ENCODE measurements at places on chromosomes 3 and 15.

DNA sequence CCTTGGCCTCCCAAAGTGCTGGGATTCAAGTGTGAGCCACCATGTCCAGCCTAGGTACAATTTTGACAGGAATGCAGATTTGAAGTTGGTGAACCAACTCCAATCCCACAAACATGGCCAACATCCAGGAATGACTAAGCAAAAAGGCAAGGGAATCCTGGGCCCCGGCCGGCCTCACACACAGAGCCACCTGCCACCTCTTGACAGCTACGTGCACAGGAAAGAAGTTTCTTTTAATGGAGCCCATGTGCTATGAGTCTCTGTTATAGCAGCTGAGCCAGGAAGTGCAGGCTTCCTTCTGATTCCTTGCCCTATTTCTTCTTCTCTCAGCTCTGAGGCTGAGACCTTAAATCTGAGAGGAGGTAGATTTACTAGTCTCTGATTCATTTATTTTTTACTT lies 8.8 kb downstream of the TMEM40 start:
- no peak for DNase-seq

GRCh38 chr15:50552238-50552637 lies 5.8 kb upstream of the USP50 start:
- no peak for DNase-seq

GRCh38 chr15:68843425-68844311 lies 23.0 kb upstream of the ANP32A start:
- DNase-seq: no peak

- no peak for DNase-seq
Observed at GRCh38 chr15:47652844-47653243, 64.5 kb upstream of the SEMA6D start.

- DNase-seq: no peak
Observed at GRCh38 chr15:52109559-52110451, 2.8 kb downstream of the BCL2L10 start.

DNA sequence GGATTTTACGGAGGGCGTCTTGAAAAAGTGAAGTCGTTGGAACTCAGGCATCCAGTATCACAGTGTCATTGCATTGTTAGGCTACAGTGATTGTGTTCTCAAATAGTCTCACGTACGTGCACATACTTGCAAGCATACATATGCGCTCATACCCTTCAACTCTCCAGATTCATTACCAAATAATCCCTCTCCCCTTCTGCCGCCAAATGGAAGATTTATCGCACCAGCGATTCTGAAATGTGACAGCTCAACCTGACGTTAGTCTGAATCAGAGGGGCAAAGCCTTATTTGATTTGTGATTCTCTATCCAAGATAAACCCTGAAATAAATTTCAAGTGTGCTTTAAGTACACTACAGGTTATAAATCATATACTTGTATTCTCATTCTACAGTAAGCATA lies 119.4 kb downstream of the GADL1 start:
- DNase-seq: no peak

DNA sequence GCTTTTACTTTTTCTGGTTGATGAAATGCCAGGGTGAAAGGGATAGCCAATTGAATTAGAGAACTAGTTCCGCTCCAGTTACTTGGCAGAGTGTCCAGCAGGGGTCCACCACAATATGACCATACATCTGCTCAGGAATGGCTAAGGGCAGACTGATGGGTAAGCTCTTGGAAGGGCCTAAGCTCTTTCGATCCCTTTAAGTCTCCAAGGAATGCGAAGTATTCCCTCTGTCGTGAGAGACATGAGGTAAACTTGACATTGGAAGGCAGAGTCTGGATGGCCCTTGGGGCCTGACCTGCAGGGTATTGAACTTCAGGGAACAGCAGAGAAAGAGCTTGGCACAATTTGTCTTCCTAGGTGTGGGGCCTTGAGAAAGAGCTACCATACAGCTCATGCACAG lies 805.8 kb downstream of the PLOD2 start:
- no peak for DNase-seq

DNA sequence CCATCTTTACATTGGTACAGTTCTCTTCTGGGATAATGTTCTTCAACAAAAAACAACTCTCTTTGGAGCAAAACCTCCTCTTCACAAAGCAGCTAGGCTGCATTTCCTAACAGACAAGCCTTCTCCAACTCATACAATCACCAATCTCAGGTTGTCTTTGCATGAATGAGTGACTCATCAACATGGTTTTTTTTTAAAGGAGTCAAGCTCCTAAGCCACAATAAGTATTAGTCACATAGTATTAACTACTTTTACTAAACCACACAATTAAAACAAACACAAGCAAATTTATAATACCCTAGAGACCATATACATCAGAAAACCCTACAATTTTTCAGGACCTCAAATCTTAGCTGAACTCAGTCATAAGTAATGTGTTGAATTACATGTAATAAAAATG lies 137.4 kb downstream of the TBC1D5 start:
- DNase-seq: no peak

GRCh38 chr3:154191520-154191919 lies 70.3 kb downstream of the ARHGEF26 start:
- DNase-seq: no peak
